NCI-H1417 (cell line): ENCODE measurements at places on chromosomes 7 and 10.

- DNase-seq = no peak
Measured at GRCh38 chr7:71604818-71605414, 473.0 kb downstream of the GALNT17 start.

GRCh38 chr10:63132651-63133055 lies 475 bp upstream of the NRBF2 start:
- DNase-seq = no peak

GRCh38 chr10:71946700-71947099 lies 17.5 kb upstream of the CHST3 start:
- DNase-seq = no peak

GRCh38 chr7:49781996-49782395 lies 8.6 kb downstream of the VWC2 start:
- DNase-seq = no peak

GRCh38 chr7:129055294-129055816 lies 444 bp upstream of the TNPO3 start:
- no peak for DNase-seq
